Purkinje cell (primary cell): ENCODE measurements at places on chromosomes 2 and 18. TPM values are rescaled to one million over a fixed set of nuclear protein-coding genes. Genes with fewer than 3 reads are reported as not detected.

TXNDC2 gene
- polyA plus RNA-seq, result not detected in 2 replicates

ASIC4 gene
- not detected in 2 replicates for polyA plus RNA-seq

PROKR1 gene
- polyA plus RNA-seq, result not detected in 2 replicates

FOXI3 gene
- polyA plus RNA-seq, result not detected in 2 replicates

C1QL2 gene
- not detected in 2 replicates for polyA plus RNA-seq

GREB1 gene
- 0.32 and 1.4 TPM in 2 replicates for polyA plus RNA-seq

SLC14A1 gene
- 0.87 TPM in 1 of 2 replicates, not detected in the other for polyA plus RNA-seq

TMEM182 gene
- 32.9 and 33.8 TPM in 2 replicates for polyA plus RNA-seq

CPO gene
- 0.20 TPM in 1 of 2 replicates, not detected in the other for polyA plus RNA-seq

SLC9A4 gene
- polyA plus RNA-seq, result 0.11 and 0.15 TPM in 2 replicates

ITGB6 gene
- polyA plus RNA-seq, result not detected in 2 replicates

FAM124B gene
- polyA plus RNA-seq, result 2.5 and 2.8 TPM in 2 replicates

RIT2 gene
- polyA plus RNA-seq, result 15.9 and 21.0 TPM in 2 replicates

NEU4 gene
- polyA plus RNA-seq, result not detected in 2 replicates

RBM44 gene
- polyA plus RNA-seq, result 0.35 and 0.52 TPM in 2 replicates
